M059J (cell line): ENCODE measurements at places on chromosomes 4 and X.

DNA sequence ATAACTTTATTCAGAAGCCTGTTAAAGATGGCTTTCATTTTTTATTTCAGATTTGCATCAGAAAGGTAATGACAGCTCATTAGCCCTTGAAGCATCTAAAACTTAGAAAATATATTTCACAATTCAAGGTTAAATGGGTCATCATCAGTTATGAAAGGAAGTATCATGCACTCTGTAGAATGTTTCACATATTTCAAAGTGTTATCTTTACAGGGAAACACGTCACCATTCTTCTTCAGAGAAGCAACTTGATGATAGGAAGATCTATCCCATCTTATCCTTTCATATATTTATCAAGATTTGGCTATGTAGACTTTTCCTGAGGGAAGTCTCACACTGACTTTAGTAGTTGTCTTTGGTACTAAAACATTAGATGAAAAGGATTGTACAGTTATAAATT, 277.8 kb downstream of the TENM3 start:
- DNase-seq, result no peak

- no peak for DNase-seq
These were observed at the start of gene BMP3 for GRCh38 chr4:81030061-81030980. BMP3 (plus strand) TSS chr4:81030708; CDS start chr4:81031285, 577 bp downstream.

GRCh38 chr4:3756343-3757059, 9.7 kb upstream of the ADRA2C start:
- DNase-seq, result no peak

- peak; percentile 50 for DNase-seq
These were observed 245.2 kb upstream of the TET2 start for GRCh38 chr4:104901438-104901837.

DNA sequence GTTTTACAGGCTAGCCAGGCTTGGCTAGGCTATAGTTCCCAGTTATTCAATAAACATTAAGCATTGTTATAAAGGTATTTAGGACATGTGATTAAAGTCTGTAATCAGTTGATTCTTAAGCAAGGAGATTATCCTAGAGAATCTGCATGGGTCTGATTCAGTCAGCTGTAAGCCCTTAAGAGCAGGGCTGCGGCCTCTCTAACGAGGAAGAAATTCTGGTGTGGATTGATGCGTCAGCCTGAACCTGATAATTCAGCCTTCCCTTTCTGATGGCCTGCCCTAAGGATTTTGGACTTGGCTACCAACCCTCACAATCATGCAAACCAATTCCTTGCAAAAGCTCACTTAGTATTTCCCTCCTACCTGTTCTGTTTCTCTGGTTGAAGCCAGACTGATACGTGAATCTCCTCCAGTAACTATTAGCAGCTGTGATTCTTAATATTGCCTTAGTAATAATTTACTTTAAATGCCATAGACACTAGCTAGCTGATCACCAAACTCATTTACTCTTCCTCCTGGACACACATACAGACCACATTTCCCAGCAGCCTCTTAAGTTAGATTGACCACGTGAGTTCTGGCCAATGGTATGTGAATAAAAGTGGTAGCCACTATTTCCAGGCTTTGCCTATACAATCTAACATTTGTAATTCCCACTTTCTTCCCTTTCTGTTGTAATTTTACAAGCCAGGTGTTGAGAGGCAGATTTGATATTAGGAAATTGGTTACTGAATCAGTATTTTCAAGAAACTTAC, 678.0 kb upstream of the INTU start:
- no peak for DNase-seq

- DNase-seq, result no peak
These were observed 17.2 kb upstream of the SMIM14 start for GRCh38 chr4:39655876-39656275.

GRCh38 chr4:139453041-139453370, 915 bp upstream of the RAB33B start:
- peak; percentile 75 for DNase-seq

GRCh38 chr4:81546777-81547176, 75.1 kb upstream of the RASGEF1B start:
- no peak for DNase-seq

DNA sequence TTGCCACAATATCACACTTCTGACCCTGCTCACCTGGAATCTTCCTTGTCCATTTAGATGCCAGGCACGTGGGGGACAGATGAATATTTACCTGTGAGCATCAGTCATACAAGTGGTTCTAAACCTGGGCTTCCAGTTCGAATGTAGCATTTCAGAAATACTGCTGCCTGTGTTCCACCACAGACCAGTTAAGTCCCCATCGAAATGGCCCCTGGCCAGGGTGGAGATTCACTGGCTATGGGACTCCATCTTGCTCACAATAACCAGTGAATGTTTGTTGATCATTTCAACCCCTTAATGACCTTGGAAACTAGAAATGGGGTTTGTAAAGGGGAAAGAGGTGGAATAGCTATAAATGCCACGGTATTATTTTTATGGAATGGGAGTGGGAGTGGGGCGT, 73.8 kb downstream of the CLDN34 start:
- DNase-seq, result no peak

GRCh38 chr4:1711055-1711570, 1.0 kb downstream of the SLBP start:
- DNase-seq, result no peak

- peak; percentile 61 for DNase-seq
These were observed 75.8 kb downstream of the STIM2 start for GRCh38 chr4:26936284-26937065.

GRCh38 chr4:13673167-13673566, 45.6 kb upstream of the BOD1L1 start:
- no peak for DNase-seq

DNA sequence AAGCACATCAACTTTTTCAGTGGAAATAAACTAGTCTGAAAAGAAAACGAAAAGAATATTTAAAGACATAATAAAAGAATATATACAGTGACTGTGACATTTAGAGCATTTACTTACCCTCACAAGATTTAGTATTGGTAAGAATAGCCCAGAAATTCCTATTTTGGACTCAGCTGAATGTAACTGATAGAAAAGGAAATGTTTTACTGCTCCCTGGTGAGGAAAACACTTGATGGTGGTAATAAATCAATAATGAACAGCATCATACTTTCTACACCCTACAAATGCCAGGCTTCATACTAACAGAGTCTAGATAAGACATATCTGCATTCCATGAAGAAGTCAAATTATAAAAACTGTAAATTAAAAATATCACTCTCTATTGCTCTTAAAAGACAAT, 753.5 kb upstream of the PCDH10 start:
- DNase-seq, result no peak

- DNase-seq, result no peak
These were observed 7.6 kb upstream of the PCDH19 start for GRCh38 chrX:100417681-100418080.

DNA sequence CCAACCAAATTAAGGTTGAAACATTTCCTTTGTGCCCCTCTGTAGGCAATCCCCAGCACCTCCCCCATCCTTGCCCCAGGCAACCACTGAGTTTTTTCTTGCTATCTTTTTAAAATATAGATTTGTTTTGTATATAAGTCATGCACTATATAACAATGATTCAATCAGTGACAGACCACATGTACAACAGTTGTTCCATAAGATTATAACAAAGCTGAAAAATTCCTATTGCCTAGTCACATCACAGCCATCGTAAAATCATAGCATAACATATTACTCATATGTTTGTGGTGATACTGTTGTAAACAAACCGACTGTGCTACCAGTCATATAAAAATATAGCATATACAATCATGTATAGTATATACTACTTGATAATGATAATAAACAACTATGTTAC, 211.9 kb upstream of the NRK start:
- no peak for DNase-seq

DNA sequence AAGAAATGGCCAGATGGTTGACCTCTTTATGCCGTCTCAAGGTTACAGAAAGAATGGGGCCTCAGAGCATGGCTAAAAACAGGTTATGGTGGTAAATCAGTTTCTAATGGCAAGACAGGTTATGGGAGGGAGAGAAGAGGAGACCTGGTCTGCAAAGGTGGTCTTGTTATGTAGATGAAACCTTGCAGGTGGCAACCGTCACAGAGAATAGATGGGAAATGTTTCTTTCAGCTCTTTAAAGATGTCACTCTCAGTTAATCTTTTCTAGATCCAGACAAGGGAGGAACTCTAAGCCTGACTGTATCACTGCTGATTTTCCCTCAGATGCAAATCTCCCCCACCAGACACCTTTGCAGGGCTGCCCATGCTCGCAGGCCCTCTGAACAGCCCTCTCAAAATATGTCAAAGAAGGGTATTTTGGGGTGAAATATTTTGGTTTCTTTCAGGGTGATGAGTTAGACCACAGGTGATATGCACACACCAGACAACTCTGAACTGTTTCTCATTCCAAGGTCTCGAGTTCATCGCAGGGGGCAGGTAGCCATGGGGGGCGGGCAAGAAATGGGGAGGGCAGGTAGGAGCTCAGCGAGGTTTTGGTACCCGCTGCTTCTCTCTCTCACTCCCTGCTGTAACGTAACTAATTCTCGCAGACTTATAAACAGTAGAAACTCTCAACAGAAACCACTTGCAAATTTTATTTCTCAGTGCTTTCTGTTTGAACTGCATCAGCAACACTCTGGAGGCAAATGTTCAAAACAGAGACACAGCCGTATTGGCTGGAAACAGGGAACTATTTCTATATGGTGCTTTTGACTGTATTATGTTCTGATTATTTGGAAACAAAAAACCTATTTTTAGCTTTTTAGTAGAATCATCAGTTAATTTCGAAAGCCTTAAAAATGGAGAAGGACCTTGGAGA, 32.4 kb downstream of the CASP3 start:
- no peak for DNase-seq

- DNase-seq, result peak; percentile 5
These were observed 737.8 kb upstream of the FRG1 start for GRCh38 chr4:189202869-189203271.

- no peak for DNase-seq
These were observed 33.3 kb downstream of the APBB2 start for GRCh38 chr4:41181037-41181436.
